ENCODE measurements at places on chromosomes 6 and 20.

DNA sequence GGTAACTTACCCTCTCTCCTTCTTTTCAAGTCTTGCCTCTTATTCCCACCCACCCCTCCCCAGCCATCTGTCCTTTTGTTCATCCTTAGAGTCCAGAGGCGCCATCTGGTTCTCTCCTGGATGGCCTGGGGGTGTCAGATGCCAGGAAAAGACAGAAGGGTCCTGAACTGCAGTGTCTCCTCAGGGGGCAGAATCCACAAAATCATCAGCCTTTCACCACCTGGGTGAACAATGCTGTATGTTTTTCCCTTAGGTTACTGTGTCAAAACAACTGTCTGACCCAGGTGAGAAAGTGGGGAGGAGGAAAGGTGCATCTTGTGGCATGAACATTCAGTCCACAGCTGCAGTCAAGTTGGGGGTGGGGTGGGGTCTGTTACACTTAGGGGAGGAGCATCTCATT is 47.9 kb upstream of the FYN start:
- no peak for DNase-seq

- DNase-seq = no peak
Measured at GRCh38 chr6:45634231-45634630, 256.5 kb upstream of the SUPT3H start.

GRCh38 chr6:154165478-154165877 is 126.4 kb downstream of the OPRM1 start:
- no peak for DNase-seq

DNA sequence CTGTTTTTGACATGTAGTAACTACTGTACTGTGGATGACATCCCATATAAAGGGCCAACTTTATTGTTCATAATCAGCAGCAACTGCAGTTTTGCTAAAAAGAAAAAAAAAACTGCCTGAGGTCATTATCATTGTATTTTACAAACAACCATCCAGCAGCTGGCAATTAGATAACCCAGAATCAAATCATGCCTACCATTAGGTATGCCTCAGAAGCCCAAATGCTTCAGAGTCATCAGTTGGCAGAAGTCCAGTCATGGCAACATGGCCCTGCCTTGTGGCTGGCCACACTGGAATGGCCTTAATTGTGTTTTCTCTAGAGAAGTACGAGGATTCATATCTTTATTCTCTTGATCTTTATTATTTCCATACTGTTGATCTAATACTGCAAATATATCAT is 462.4 kb upstream of the NRSN1 start:
- DNase-seq = no peak

- DNase-seq = no peak
Measured at GRCh38 chr20:10362674-10363073, 71.3 kb downstream of the MKKS start.

DNA sequence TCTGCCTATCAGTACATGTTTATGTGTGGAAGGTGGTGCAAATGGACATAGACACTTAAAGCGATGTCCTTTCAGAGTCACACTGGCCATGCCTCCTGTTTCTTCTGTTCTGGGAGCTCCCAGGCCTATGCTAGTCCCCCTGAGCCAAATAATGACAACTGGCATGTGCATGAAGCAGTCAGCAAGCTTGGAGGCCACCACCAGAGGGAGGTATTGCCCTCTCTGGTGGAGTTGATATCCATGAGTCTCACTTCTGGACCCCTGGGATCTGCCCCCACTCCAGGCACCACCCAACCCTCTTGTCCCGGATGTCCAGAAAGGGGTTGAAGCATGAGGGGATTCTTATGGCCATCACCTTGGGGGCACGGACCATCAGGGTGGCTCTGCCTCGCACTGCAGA is 172.2 kb downstream of the AIG1 start:
- no peak for DNase-seq

DNA sequence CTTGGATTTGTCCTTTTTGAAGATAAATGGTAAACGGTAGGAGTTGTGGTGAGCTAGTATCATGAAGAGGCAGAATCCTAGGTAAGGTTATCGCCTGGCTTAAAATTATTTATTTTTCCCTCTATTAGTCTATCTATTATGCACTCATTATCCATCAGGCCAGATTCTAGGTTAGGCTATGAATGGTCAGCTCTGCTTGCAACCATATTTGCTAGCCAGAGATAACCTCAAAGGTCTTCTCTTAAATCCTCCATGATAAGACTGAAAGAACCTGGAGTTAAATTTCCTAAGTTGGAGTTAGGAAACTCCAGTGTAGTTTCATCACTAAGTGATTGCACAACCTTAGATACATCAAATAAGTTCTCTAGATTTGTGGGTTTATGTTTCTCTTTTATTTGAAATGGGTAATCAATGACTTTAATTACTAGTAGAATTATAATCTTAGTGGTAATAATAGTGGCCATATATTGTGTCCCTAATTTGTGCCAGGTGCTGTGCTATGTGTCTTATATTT is 302.1 kb upstream of the RUNX2 start:
- no peak for DNase-seq

DNA sequence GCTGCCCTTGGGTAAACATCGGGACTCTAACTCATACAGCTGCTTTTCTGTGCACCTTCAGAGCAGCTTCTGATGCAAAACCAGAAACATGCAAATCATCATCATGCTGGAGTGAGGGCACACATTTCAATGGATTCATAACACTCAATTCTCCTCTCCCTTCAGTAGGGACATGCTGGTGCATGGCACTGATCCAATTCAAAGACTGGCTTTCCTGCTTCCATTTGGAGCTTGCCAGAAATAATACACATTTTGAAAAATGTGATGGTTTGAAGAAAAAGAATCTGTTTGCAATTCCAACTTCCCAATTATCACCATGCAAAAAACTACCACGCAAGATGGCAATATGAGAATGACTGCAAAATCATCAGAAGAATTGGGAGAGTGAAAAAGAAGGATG is 65.2 kb upstream of the PDE10A start:
- no peak for DNase-seq

- DNase-seq = no peak
Measured at GRCh38 chr20:59955131-59955796, 3.0 kb upstream of the CDH26 start.

GRCh38 chr6:159880412-159880975 is 10.3 kb upstream of the MAS1 start:
- DNase-seq = no peak

DNA sequence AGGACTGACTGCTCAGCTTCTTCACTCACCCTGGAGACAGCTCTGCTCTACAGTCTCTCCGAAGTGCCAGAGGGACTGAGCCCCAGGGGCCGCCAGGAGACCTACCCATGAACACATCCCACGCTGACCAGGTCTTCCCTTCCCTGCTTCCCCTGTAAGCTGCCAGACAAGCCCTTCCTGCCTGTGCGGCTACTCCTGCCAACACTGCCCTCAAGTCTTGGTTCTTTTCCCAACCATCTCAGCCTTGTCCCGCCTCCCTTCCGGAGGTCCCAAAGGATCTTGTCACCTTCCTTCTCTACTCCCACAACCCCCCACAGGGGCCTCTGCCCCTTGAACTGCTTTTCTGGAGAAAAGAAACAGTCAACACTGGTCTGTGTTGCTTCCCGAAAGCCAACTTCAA is 15.0 kb downstream of the CPNE5 start:
- no peak for DNase-seq

DNA sequence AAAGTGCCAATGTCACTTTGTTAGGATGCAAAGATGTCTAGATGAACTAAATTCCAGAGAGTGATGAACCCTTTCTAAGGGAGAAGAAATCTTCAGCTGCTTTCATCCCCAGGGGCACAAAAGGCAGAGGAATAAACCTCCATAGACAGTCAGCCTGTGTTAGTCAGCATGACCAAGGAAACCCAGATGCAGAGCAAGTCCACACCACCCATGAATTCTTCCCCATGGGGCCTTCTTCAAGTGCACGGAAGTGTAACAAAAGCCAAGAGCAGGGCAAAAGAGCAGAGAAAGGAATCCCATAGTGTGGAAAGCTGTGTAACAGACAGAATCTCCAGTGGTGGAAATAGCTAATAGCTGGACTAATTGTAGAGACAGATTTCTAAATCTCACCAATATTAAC is 50.0 kb downstream of the DCDC2 start:
- no peak for DNase-seq

DNA sequence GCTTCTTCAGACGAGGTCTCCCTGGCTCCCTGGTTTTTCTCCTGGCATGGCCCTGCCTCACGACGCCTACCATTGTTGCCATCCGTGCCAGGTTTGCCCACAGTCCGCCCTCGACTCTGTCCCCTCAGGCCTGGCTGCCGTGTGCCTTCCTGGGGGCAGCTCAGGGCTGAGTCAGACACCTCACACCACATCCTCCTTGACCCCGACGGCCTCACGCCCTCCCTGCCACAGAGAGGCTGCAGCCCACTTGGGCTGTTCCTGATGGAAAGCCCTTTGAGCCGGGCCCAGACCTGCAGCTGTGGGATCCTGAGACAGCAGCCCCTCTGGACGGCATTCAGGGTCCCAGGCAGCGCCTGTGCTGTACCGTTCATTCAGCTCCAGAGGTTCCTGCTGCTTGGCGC is 108.3 kb downstream of the PSMB1 start:
- DNase-seq = no peak

GRCh38 chr20:49687595-49688567 is 25.8 kb downstream of the B4GALT5 start:
- DNase-seq = no peak

DNA sequence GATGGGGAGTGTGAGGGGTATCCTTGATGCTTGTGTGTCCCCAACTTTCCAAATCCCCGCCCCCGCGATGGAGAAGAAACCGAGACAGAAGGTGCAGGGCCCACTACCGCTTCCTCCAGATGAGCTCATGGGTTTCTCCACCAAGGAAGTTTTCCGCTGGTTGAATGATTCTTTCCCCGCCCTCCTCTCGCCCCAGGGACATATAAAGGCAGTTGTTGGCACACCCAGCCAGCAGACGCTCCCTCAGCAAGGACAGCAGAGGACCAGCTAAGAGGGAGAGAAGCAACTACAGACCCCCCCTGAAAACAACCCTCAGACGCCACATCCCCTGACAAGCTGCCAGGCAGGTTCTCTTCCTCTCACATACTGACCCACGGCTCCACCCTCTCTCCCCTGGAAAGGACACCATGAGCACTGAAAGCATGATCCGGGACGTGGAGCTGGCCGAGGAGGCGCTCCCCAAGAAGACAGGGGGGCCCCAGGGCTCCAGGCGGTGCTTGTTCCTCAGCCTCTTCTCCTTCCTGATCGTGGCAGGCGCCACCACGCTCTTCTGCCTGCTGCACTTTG is at the start of gene TNF:
TSS of gene TNF (plus strand) at position 231 of the 567 bp plus-strand sequence. CDS start at position 408, 177 bp downstream.
- DNase-seq = peak; percentile 78

DNA sequence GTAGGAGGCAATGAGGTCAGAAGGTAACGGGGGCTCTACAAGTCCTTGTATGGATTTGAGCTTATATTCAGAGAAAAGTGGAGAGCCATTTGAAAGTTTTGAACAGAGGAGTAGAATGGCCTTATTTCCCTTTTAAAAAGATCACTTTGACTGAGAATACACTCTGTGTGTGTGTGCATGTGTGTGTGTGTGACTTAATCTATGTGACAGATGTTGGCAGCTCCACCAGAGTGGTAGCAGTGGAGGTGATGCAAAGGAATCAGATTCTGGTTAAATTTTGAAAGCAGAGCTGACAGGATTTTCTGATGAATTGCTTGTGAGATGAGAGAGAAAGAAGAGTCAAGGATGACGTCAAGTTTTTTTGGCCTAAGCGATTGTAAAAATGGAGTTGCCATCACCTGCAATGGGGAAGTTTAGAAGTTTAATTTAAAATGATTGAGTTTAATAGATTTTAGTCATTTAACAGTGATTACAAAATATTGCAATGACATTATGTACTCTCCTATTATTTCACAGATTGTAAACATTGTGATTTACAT is 172.2 kb upstream of the HEY2 start:
- DNase-seq = no peak

GRCh38 chr20:25984933-25985332 is 288.3 kb upstream of the ZNF337 start:
- DNase-seq = peak; percentile 21

GRCh38 chr6:64502801-64503200 is 867.2 kb downstream of the PHF3 start:
- no peak for DNase-seq

GRCh38 chr6:1463751-1464426 is 74.5 kb downstream of the FOXF2 start:
- no peak for DNase-seq

GRCh38 chr6:11357285-11357684 is 124.8 kb upstream of the NEDD9 start:
- DNase-seq = no peak

DNA sequence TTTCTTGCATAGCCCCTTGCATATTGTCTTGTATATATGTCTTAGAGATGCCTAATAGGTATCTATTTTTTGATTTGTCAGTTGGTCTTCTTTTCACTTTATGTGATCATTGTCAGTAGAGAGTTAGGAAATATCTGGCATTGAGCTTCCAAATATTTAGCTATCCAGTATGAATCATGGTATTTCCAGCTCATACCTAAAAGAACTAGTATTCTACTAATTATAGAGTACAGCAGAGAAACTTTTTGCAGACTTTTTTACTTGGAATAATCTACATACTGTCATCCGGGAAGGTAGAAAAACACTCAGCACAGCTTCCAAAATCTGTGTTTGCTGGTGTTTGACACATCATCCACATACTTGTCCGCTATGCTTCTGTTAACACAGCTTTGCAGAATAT is 156.4 kb upstream of the HTR1E start:
- no peak for DNase-seq

DNA sequence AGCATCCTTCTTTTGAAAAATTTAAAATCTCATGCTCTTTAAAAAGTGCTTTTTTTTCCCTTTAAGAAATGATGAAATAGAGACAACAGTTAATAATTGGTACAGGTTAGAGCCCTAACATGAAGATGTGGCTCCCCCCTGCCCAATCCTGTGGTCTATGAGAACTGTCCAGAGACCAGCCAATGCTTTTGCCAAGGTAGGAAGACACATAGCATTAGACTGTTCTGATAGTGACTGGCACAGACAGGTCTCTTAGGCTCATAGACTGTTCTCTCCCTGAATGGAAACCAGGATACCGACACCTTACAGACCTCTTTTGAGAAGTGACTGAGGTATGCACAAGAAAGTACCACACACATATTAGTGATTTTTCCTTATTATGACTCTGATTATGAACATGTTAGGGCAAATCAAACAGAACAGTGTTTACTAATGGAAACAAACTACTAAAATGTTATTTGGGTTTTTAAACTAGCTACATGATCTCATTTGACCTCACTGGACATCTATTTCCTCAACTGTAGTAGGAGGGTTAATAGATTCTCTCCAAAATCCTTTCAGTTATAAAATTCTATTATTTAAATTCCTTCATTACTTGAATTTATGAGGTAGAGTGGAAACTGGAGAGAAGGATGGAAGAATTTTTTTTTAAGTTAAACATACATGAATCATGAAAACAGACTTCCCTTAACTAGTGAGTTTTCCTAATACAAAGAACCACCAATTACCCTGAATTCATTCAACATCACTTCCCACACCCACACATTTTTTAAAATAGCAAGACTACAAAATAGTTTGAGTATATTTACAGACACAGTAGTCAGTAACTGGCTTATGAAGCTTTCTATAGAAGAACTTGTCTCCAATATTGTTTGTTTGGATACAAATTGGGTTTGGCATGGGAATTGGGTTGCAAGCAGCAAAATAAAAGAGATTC is 120.4 kb downstream of the OGFRL1 start:
- DNase-seq = no peak

Measured in activated CD8-positive, alpha-beta memory T cell treated with anti-CD3 and anti-CD28 coated beads for 4 hours (primary cell).